Muscle of leg (tissue), 16 donors: ENCODE measurements at places on chromosomes 6 and 20.

GRCh38 chr20:16759181-16759563, 11.0 kb downstream of the OTOR start:
- DNase-seq, result peak; percentile 28

GRCh38 chr6:84897988-84898594, 133.7 kb upstream of the TBX18 start:
- DNase-seq, result peak; percentile 84

DNA sequence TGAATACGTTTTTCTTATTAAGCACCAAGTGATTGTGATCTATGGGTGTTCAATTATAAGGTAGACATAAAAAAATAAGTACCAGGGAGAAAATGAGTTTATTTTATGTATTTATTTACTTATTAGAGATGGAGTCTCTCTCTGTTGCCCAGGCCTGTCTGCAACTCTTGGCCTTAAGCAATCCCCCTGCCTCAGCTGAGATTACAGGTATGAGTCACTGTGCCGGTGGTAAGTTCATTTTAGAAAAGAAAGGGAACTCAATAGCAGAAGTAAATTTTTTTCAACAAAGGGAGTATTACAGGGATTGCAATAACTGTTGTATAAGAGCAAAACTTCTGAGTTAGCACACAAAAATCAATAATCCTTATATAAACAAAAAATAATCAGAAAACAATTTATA, 98.7 kb upstream of the FUT9 start:
- no peak for DNase-seq

- no peak for DNase-seq
Measured at GRCh38 chr6:3612341-3613041, 139.0 kb downstream of the PXDC1 start.

- no peak for DNase-seq
Measured at GRCh38 chr6:74942130-74942529, 263.7 kb downstream of the COL12A1 start.

DNA sequence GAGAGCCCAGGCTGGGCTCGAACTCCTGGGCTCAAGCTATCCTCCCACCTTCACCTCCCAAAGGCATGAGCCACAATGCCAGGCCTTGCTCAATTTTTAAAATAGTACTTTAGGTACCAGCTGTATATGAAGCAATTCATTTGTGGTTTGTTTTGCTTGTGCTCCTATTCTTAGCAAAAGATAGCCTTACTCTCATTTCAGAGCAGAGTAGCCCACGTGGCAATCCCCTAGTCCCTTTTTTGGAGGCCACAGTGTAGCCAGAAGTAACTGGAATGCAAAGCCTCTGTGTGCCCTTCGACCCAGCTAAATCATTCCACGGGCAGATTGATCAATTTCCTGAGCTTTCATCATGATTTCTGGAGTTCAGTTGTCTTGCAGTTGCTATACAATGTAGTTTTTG, 372.2 kb downstream of the NRN1 start:
- DNase-seq, result no peak

DNA sequence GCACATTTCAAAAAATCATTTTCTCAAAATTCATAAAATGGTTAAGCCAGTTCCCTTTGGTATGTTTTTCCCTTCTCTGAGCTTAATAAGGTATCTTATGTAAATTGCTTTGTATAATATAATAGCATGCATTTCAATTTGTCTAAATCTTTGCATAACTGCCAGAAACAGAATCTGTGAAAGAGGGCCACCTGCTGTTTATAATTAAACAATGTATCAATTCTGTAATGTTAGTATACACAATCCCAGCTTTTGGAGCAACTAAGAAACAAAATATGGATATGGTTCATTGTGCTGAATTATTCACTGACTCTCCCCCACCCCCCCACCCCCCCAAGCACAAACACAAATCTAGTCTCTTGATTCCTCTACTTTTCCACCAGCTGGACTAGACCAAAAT, 54.8 kb downstream of the GPX5 start:
- DNase-seq, result peak; percentile 17
